ENCODE measurements at places on chromosomes 7 and 10.

GRCh38 chr10:104220522-104220921, 11.6 kb downstream of the CFAP43 start:
- no peak for DNase-seq

DNA sequence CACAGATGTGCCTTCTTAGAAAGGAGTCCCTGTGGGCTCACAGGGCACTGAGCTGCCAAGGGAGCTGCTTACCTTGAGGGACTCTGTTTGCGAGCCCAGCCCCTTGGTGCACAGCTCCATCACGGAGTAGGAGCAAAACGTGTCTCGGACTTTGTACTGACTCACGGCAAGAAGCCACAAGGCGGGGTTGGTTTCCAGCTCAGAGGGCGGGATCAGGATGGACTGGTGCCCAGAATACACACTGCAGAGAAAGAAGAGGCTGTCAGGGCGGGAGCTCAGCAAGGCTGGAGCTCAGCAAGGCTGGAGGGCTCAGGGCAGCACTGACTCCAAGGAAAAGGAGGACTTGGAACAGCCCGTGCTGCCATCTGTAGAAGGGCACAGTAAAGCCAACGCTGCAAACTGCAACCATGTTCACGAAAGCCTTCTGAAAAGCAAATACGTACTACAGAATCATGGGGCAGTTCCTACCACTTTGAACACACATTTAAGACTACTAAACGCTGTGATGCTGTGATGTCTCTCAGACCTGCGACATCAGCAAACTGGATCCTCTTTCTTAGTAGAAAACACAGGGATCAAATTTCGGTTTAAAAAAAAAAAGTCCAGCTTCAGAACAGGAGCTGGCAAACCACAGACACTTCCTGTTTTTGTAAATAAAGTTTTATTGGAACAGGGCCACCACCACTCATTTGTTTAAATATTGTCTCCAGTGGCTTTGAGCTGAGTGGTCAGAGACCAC, 194.3 kb downstream of the ZMYND11 start:
- peak; percentile 60 for DNase-seq

DNA sequence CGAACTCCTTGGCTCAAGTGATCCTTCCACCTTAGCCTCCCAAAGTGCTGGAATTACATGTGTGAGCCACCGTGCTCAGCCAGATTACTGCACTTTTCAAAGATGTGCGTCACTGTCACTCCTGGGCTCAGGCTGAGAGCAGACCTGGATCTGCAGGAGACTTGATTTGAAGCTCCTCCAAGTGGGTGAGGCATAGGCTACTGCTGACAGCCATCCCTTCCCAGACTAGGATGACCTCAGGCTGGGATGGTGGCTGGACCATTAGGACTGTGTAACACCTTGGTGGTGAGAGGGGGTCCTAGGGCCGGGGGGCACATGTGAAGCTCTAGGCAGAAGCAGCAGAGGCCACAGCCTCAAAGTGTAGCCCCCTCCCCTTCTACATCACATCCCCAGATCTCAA, 8.2 kb upstream of the SRRM3 start:
- no peak for DNase-seq

- no peak for DNase-seq
Measured at GRCh38 chr7:151275813-151276577, 27.5 kb upstream of the SMARCD3 start.

GRCh38 chr7:31948029-31948428, 122.2 kb downstream of the PDE1C start:
- DNase-seq, result no peak

DNA sequence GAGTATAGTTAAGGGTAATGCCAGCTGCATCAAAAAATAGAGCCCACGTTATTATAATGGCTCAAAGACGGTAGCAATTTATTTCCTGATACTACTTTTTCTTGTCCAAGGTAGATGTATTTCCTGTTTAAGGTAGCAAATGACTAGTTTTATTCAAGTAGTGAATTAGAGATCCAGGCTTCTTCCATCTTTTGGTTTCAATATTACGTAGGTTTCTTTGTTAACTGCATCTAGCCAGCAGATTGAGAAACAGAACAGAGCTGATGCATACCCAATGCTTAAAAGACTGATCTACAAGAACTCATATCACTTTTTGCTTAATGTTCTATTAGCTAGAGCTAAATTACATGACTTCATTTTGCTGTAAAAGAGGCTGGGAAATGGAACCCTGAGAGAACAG, 992.1 kb downstream of the NRG3 start:
- DNase-seq, result no peak

GRCh38 chr7:100621554-100621953, 9.2 kb downstream of the MOSPD3 start:
- DNase-seq, result no peak

- DNase-seq, result no peak
Measured at GRCh38 chr7:108310351-108310750, 145.9 kb downstream of the NRCAM start.

- no peak for DNase-seq
Measured at GRCh38 chr7:136308230-136308629, 331.1 kb upstream of the MTPN start.

DNA sequence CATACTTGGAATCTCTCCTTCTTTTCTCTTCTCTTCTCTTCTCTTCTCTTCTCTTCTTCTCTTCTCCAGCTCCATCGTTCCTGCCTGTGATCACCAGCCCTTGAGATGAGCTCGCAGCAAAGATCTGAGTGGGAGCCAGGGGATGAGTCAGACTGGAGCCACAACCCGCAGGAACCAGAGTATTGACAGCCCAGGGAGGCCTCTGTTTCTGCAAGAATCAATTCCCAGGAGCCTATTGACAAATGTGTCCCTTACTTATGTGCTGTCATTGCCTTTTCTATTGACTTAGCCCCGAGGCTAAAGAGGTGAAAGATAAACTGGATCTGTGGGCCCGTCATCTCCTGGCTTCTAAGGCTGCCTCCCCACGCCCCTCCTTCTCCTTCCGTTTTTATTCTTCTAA, 13.1 kb upstream of the HABP2 start:
- no peak for DNase-seq

- no peak for DNase-seq
Measured at GRCh38 chr7:32206987-32207386, 136.8 kb upstream of the PDE1C start.

- DNase-seq, result no peak
Measured at GRCh38 chr10:125708971-125709503, 10.5 kb upstream of the EDRF1 start.

GRCh38 chr10:110215286-110216170, 8.1 kb downstream of the MXI1 start:
- DNase-seq, result no peak

DNA sequence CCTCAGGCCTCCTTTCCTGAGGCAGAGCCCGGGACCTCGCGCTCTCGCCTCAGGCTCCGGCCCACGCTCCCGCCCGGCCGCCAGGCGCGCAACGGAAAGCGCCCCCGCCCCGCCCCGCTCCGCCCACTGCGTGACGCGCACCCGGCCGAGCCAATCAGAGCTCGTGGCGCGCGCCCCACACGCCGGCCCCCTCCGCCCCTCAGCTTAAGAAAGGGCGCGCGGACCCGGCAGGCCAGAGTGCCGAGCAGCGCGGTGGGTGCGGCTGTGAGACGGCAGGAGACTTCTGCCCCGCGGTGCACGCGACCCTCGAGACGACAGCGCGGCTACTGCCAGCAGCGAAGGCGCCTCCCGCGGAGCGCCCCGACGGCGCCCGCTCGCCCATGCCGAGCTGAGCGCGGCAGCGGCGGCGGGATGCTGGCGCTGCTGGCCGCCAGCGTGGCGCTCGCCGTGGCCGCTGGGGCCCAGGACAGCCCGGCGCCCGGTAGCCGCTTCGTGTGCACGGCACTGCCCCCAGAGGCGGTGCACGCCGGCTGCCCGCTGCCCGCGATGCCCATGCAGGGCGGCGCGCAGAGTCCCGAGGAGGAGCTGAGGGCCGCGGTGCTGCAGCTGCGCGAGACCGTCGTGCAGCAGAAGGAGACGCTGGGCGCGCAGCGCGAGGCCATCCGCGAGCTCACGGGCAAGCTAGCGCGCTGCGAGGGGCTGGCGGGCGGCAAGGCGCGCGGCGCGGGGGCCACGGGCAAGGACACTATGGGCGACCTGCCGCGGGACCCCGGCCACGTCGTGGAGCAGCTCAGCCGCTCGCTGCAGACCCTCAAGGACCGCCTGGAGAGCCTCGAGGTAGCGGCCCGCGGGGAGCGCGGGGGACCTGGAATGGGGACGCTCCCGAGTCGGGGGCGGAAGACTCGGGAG, at the start of gene NPTX2:
Gene NPTX2 (plus strand): TSS at position 235 of the 909 bp plus-strand sequence. CDS start 177 bp downstream, at position 412.
- DNase-seq, result peak; percentile 62

DNA sequence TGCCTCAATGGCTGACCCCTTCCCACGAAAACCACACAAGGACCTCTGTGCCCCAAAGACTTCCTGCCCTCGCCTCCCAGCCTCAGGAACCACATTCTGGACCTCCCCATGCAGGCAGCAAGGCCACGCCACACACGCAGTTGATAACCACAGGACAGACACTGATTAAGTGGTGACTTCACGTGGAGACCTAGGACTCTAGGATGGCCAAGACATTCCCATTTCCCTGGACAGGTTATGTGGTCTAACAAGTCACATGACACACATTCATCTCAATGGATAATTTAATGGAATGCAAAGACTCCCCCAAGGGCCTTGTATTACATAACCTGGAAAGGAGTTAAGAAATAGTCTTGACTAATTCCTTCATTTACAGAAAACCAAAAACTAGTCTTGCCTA, 110.2 kb downstream of the LARP4B start:
- no peak for DNase-seq

DNA sequence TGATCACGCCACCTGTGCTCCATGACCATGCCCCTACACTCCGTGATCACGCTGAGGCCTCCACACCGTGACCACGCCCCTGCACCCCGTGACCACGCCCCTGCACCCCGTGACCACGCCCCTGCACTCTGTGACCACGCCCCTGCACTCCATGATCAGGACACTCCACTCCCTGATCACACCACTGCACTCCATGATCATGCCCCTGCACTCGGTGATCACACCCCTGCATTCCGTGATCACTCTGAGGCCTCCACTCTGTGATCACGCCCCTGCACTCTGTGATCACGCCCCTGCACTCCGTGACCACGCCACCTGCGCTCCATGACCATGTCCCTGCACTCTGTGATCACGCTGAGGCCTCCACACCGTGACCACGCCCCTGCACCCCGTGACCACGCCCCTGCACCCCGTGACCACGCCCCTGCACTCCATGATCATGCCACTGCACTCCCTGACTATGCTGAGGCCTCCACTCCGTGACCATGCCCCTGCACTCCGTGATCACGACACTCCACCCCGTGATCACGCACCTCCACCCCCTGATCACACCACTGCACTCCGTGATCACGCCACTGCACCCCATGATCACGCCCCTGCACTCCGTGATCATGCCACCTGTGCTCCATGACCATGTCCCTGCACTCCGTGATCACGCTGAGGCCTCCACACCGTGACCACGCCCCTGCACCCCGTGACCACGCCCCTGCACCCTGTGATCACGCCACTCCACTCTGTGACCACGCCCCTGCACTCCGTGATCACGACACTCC, 27.7 kb downstream of the STK32C start:
- DNase-seq, result no peak

GRCh38 chr7:124027236-124027635, 5.6 kb downstream of the TMEM229A start:
- DNase-seq, result no peak

DNA sequence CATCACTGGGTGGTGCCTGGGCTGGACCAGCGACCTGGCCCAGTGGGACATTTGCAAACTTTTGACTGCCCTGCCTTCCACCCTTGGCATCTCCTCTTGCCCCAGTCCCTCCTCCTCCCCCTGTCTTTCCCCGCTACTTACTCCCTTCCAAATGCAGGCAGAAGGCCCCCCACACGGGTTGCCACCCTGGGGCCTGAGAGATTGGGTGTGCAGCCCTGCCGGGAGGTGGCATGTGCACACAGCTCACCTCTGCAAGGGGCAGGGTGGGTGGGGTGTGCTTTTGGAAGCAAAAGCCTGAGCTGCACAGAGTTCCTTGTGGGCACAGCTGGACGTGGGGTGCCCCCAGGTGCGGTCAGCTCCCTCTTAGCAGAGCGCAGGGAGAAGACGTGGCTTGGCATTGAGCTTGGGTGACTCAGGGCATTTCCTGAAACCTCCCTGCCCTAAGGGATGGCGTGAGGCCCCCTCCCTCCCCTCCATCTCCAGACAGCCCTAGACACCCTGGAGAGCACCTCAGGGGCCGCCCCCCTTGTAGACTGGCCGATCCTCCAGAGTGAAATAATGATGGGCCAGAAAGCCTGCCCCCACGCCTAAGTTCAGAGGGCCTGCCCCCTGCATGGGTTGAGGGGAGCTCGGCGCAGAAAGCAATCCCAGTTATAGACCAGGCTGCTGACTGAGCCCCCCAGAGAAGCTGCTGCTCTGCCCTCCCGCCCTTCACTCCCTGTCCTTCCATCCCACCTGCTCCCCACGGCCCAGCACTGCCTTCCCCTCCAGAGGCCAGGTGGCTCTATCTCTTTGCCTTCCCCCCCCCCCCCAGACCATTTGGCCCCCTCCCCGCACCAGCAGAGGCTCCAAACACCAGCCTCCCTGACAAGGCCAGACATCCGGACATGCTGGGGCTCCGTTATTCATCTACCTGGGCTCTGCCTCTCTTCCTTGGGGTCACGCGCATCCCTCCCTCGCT, 2.3 kb upstream of the SHH start:
- DNase-seq, result no peak

- DNase-seq, result no peak
Measured at GRCh38 chr10:13351340-13351915, 3.3 kb upstream of the SEPHS1 start.

DNA sequence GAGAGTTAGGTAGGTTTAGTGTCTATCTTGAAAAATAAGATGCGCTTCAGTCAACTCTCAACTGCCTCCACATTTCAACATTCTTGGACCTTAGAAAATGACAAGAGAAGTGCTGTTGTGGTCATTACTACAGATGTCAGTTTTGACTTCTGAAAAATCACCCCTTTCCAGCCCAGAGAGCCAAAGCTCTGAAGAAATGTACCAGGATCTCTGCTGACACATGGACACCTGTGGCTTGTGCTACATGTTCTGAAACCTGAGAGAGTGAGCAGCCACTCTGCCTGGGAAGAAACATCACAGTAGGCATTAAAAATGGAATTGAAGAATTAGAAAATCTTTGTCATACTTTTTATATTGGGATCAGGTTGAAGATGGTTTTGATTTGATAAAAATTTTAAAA, 35.9 kb upstream of the FEZF1 start:
- no peak for DNase-seq

GRCh38 chr7:99001482-99002147, 123.3 kb downstream of the TRRAP start:
- no peak for DNase-seq

DNA sequence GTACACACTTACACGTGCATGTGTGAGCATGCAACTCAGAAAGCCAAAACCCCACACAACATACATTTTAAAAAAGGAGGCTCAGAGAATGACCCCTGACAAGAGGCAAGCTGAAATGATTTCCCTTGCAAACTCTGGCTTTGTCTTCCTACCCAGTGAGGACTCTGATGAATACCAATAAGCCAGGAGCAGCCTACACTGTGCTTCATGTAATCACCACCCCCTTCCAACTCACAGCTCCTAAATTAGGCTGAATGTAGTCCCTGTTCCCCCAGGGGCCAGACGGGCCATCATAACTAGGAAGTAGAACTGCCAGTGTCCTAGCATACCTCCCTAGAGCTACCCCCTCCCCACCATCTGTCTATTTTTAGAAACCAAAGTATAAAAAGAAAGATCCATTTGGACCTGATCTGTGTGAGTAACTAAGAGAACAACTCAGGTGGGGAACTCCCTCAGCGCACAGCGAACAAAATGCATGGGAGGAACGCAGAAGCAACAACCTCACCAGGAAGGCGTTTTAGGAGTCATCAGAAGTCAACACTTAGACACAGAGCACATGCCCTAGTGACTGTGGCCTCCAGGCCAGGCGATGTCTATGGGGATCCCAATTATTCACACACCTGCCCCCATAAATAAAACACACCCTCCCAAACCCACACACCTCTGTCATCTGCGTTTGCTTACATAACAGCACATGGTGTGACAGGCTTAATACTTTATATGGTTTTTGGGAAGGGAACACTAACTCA, 1.9 kb downstream of the DGKI start:
- no peak for DNase-seq

Measured in anterior cingulate cortex (tissue), 58 donors.